ENCODE measurements at places on chromosomes 2 and 18. TPM values are rescaled to one million over a fixed set of nuclear protein-coding genes. Genes with fewer than 3 reads are reported as not detected.

EDAR gene
- total RNA-seq = 0.36 TPM

PECR gene
- total RNA-seq = 27.6 TPM

CLEC4F gene
- not detected for total RNA-seq

POTEC gene
- total RNA-seq = not detected

SMC6 gene
- total RNA-seq = 22.7 TPM

DYNAP gene
- not detected for total RNA-seq

TACR1 gene
- not detected for total RNA-seq

TWIST2 gene
- not detected for total RNA-seq

DAW1 gene
- total RNA-seq = not detected

SMIM21 gene
- not detected for total RNA-seq

TSN gene
- total RNA-seq = 74.5 TPM

AOX1 gene
- 0.38 TPM for total RNA-seq

GALM gene
- total RNA-seq = 95.3 TPM

UGT1A6 gene
- not detected for total RNA-seq

LYPD6 gene
- total RNA-seq = not detected

DCDC2C gene
- not detected for total RNA-seq

PTPRN gene
- total RNA-seq = 0.24 TPM

Measured in activated CD4-positive, alpha-beta memory T cell treated with anti-CD3 and anti-CD28 coated beads for 36 hours (primary cell).